ENCODE measurements at places on chromosomes 1 and 21.

GRCh38 chr1:152084853-152085252 lies 4.0 kb downstream of the TCHHL1 start:
- DNase-seq = no peak

GRCh38 chr1:22321917-22322316 lies 129.7 kb upstream of the ZBTB40 start:
- no peak for DNase-seq

DNA sequence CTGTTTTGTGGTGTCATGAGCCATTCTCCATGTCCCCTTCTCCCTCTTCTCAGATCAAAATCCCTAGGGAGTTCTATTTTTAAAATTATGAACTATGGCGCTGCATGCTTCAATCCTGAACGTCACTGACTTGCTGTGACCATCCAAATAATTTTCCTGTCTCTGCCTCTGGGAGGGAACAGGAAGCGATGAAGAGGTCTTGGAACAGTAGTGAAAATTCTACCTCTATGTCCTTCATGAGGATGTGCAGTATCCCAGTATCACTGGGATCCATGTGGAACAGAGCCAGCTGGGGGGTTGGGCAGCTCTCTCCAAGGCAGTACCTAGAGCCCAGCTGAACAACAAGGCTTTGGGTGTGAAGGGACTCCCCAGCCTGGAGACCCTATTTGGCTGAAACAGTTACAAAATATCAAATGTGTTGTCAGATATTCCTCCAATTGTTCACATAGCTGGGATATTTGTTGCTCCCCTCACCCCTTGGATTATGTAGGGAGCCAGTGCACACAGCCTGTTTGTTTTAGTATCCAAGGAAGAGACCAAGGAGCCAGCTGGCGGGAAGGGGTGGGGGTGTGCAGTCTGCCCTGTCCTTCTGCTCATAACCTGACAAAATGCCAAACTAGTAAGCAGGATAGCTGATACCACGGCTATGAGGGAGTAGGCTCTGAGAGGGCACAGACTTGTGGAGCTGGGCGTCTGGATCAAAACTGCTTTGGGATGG lies 7.6 kb downstream of the DCLRE1B start:
- DNase-seq = no peak

DNA sequence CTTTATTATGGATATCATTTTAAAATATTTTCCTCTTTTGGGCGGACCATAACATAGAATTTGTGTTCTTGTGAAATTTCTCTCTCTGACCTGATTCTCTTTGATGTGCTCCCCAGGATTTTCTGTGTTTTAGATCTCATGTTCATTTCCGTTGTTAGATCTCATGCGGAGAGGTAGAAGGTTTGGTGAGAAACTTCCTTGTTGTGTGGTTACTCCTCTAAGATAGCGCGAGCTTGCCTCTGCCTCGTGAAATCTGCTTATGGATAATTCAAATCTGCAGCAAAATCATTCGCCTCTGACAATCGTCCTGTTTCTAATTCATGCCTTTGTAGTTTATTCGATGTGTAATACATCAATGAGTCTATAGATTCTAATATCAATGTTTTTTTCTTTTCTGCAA lies 580.4 kb downstream of the USP25 start:
- DNase-seq = no peak

DNA sequence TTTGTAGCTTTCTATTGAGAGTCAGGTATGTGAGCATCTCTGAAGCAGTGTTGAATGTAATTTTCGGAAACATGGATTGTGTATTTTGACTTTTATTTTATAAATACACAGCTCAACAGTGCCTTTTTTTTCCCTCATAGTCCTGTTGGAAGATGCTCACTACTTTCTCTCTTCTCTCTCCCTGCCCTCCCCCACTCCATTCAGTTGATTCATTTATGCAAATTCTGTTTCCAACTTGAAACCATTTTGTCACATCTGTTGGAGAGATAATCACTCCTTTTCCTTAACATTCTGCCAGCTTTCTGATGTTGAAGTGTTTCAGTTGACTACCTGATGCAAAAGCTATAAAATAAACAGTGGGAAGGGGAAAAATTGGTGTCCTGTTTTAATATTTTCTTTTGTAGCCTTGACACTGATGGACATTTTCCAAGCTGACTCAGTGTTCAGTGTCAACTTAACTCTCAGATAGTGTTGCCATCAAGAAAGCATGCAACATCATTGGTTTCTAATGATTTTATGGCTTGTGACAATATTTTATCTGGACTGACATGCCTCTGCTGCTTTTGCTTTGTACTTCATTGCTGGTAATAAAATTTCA lies 194.5 kb downstream of the HS2ST1 start:
- DNase-seq = no peak

GRCh38 chr1:19009882-19010321 lies 53.4 kb upstream of the IFFO2 start:
- DNase-seq = no peak

DNA sequence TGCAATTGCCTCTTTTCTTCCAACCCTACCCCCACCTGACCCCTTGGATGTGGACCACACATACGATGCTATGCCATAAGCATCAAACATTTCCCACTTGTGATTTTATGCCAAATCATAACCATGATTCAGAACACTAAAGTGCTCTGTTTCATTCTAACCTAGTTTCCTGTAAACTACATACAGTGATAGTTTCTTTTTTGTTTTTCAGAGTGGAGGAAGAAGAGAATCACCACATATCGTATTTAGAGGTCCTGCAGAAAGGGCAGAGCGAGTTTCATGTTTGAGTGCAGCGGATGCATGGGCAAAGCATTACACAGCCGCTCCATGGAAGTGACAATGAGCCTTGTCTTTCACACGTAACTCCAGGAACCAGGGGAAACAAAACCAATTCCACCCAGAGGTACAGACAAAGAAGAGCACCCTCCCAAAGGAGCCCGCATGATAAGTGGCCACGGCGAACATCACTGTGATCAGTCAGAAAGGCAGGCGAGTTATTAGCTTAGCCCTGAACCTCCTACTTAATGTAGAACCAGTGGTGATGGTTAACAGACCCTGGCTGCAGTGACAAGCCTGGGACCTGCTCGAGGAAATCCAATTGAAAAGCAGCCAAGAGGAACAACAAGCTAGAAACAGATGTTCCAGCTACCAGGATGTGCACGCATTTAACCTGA lies 64.0 kb upstream of the ZNF281 start:
- no peak for DNase-seq

DNA sequence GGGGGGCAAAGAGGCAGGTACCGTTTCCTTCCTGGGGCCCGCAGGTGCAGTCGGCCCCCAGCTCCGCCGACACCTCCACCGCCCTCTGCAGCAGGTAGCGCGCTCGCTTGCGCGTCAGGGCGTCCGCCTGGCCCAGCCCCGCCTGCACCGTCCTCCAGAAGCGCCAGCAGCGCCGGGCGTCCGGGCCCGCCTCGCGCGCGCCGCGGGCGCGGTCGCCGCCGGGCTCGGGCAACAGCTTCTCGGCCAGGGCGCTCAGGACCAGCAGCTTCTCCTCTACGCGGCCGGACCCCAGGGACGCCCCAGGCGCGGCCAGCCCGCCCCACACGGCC lies 863 bp downstream of the TARBP1 start:
- DNase-seq = peak; percentile 60

GRCh38 chr1:236702791-236703394 lies 16.6 kb downstream of the ACTN2 start:
- no peak for DNase-seq

GRCh38 chr1:75797273-75797588 lies 549 bp downstream of the MSH4 start:
- no peak for DNase-seq

DNA sequence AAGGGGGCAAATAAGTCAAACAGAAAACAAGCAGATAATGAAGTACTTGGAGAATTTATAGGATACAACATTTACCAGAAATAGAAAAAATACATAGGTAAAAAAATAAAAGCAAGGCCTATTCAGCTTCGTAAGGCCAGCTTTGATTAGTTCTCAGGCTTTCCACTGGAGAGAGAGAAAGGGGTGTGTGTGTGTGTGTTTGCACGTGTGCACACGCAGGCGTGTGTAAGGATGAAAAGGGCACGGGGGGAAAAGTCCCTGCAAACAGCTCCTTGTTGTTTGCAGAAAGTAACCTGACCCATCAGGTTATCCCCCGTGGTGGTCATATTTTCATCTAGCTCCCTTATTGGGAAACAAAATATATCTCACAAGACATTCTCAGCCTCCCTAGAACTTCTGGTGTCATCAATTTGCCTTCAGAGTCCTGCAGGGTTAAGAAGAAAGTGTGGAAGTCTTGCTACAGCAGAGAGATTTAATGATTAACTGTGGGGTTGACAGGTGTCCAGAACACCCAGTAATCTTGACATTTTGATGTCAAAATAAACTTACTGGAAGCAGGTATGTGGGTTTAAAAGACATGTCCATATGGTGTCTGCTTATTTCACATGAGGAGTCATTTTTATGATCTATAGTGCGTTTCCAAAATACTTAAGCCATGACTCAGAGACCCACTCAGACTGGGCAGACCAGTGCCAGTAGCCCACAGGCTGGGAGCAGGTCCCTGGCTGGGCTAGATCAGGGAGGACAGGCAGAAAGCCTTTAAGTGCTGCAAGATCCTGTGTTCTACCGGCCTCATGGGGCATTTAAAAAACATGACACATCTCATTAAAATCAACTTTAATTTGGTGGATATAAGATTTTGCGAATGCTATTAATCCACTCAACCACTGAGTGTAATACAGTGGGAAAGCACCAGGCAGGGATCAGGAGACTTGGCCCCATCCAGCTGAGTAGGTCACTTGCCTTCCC lies 487.6 kb upstream of the CAMK1G start:
- no peak for DNase-seq

DNA sequence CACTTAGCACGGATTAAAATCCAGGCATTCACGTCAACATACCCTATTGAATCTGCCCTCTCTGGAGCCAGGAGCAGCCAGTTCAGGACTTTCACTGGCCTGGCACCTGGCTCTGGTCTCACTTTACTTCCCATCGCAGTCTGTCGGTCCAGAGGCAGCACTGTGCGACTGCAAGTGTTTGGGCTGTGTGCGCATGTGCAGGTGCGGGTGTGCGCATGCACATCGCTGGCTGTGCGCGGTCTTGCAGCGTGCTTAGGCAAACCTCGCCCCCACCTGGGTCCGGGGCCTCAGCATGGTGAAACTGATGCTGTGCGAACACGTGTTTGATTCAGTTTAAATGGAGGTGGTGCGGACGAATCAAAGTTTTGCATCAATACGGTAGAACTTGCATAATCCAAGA lies 38.0 kb downstream of the ATF3 start:
- no peak for DNase-seq

- DNase-seq = no peak
Measured at GRCh38 chr21:38863291-38863690, 57.6 kb downstream of the ETS2 start.

- no peak for DNase-seq
Measured at GRCh38 chr1:212578041-212578440, 30.5 kb upstream of the ATF3 start.

GRCh38 chr1:201309416-201309815 lies 26.1 kb downstream of the PKP1 start:
- DNase-seq = no peak

- no peak for DNase-seq
Measured at GRCh38 chr1:26820784-26821269, 5.7 kb upstream of the ZDHHC18 start.

DNA sequence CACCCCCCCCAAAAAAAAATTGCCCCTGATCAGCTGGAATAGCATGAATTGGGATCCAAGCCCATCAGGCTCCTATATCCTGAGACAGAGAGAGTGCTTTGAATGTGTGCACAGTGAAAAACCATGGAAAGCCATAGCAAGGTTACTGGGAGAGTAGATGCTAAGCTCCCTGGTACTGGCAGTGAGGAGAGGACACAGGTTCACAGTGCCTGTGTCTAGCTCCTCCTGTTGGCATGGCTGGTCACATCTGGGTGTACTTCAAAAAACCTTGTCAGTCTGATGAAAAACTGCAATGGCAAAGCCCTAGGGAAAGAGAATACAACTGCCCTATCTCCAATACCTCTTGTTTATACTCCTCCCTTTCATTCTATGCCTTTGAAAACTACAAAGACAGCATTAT lies 12.9 kb downstream of the COPA start:
- no peak for DNase-seq

- no peak for DNase-seq
Measured at GRCh38 chr1:39711104-39711965, 20.1 kb upstream of the HPCAL4 start.

GRCh38 chr1:95084317-95085176 lies 11.8 kb upstream of the ALG14 start:
- DNase-seq = no peak

GRCh38 chr1:238119060-238119459 lies 228.3 kb upstream of the ZP4 start:
- no peak for DNase-seq

GRCh38 chr1:77459881-77460280 lies 178.1 kb downstream of the AK5 start:
- no peak for DNase-seq

Measured in caudate nucleus (tissue), 63 donors.